ENCODE measurements at places on chromosomes 11 and 22.
A peak's percentile ranks its signal among the peaks of the same experiment; 100 is the strongest.

- DNase-seq = no peak
Observed at GRCh38 chr11:111733016-111733415, 33.2 kb downstream of the PPP2R1B start.

GRCh38 chr11:76978239-76978638, 56.0 kb upstream of the B3GNT6 start:
- DNase-seq = no peak

GRCh38 chr11:91081440-91082043, 858.7 kb upstream of the CHORDC1 start:
- DNase-seq = no peak

DNA sequence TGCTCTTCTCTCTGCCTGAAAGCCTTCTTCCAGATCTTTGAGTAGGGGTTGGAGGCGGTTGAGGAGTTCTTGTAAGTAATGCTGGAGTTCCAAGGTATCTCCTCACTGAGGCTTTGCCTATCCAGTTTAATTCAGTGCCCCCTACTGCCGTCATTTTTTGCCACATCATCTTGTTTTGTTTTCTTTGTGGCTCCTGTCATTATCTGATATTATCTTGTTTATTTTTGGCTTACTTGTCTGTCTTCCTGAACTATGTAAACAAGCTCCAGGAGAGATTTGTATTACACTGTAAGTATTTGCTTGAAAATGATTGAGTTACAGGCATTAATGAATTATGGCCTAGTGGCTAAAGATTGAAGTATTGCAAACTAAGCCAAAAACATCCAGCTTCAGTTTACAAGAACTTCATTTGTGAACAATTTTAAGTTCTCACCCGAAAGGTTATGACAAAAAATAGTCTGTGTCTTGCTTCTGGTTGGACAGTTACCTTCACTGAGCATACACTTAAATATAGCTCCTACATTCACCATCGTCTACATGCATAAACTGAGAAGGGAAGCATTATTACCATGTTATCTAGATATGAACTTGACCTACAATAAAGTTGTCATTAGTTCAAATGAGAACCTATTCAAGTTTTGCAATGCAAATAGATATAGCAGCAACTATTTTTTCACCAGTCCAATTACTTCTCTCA, 154.8 kb downstream of the ARHGAP42 start:
- DNase-seq = no peak

DNA sequence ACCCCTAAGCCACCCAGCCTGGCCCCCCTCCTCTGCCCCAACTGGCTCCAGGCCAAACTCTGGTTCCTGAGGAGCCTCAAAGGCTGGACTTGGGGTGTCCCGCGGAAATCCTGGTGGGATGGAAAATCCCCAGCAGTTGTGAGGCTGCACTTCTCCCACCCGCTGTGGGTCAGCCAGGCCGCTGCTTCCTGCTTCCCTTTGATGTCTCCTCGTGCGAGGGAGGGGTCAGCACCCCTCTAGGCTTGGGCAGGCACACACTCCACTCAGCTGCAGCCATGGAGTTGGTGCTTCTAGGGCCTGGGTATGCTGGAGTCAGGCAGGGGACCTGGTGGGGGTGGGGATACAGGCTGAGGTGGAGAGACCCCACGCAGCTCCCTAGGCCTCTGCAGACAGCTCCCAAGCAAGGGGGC, 12.0 kb downstream of the KCNQ1OT1 start:
- DNase-seq = no peak

DNA sequence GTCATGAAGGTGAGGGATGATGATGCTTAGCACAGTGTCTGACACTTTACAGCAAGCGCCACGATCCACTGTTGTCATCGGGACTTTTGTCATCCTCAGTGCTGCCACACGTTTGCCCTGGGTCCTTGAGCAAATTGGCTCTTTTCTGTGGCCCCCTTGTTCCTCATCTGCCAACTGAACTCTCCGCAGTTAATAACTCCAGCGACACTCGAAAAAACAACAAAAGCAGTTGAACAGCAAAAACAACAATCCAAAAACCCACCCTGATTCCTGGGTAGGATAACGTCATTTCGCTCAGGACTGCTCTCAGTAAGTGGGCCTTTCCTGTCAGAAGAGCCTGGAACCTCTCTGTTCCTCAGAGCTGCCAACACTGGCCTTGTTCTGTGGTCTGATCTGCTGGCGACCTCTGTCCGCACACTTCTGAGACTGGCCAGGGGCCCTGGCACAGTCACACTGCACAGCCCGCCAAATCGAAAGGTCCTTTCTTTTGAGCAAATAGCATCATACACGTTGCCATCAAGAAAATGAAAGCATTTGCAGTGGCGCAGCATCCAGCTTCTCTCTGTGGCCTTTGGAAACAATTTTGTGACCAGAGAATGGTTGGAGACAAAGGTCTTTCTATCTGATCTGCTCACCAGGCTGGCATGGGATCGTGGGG, 79.9 kb upstream of the SYT13 start:
- DNase-seq = no peak

- no peak for DNase-seq
Observed at GRCh38 chr11:97461044-97461880, 1071.4 kb downstream of the JRKL start.

- no peak for DNase-seq
Observed at GRCh38 chr11:45649544-45650165, 15.8 kb downstream of the CHST1 start.

DNA sequence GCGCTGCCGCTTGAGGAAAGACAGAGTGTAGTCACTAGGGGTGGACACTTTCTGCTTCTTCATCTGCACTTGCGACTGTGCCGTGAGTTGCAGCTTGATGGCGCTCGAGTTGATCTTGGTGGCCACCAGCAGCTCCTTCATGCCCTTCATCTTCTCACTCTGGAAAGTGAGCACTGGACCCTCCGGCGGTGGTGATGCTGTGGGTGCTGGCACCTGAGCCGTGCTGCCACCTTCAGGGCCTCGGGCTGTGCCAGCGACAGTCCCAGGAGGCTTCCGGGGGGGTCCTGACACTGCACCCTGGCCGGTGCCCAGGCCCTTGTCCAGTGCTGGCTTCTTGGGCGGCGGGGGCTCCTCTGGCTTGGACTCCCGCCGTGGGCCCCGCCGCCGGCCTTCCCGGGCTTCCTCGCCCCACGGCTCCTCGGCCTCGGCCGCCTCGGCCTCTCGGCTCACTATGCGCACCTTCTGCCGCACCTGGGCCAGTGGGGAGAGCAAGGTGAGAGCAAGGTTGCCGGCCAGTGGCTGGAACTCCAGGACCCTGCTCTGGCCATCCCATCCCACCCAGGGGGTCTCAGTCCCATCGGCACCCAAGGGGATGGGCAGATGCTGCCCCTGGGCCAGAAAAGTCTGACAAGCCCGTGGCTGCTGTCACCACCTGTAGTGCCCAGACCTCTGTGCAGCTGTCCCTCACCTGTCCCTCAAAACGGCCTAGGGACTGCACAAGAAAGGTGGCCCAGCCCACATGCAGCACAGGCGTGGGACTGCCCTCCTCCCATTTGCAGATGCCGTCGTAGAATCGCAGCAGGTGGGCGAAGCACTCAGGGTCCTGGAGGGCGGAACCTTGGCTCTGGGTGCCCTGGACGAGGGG, 1.6 kb upstream of the MAP4K2 start:
- no peak for DNase-seq

DNA sequence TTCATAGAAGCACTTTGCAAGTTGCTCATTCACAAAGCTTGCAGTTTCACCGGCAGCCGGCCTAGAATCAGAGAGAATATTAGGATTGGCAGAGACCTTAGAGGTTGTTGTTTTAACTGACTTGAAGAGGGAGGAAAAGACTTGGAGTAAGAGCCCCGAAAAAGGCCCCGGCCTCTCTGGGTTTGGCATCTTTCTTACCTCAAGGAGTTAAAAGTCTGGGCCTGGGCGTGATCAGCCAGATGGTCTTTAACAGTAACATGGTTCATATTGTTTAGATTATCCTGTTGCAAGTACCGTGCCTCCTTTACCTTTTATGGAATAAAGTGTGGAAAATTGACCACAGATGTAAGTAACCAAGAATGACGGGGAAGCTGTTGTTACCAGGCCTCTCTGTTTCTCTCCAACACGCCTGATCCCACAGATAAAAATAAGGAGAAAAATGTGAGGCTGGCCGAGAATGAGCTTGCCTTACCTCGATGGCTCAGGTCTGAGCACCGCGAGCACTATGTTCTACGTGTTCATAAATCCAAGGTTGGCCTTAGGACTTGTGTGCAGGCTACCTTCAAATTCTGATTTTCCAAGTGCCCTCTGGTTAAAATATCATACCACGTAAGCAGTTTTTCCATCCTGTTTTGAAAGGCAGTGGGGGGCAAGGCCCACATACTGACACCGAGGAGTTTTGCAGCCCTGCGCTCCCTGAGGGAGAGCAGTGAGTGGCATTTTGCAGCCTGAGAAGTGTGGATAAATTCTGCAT, 56.4 kb downstream of the PARVA start:
- DNase-seq = no peak

- DNase-seq = no peak
Observed at GRCh38 chr22:38172832-38173640, 8.6 kb downstream of the PLA2G6 start.

GRCh38 chr22:28002181-28002700, 83.2 kb upstream of the PITPNB start:
- no peak for DNase-seq

- DNase-seq = no peak
Observed at GRCh38 chr11:71976551-71976950, 22.2 kb upstream of the IL18BP start.

DNA sequence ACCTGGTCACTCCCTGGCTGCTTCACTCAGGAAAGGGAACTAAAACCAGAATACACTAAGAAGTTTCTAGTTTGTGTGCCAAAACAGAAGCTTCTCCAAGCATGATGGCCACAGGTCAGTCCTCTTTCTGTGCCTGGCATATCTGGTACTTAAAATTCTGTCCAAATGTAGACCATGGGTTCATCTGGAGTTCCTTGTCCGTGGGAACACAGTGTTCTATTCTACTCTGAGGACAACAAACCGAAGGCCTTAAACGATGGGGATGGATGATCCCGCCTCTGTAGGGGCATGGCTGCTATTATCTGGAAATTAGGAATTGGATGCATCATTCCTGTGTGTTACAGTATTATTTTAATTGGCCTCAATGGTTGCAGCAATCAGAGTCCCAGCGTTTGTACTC, 6.1 kb upstream of the DLAT start:
- DNase-seq = no peak

DNA sequence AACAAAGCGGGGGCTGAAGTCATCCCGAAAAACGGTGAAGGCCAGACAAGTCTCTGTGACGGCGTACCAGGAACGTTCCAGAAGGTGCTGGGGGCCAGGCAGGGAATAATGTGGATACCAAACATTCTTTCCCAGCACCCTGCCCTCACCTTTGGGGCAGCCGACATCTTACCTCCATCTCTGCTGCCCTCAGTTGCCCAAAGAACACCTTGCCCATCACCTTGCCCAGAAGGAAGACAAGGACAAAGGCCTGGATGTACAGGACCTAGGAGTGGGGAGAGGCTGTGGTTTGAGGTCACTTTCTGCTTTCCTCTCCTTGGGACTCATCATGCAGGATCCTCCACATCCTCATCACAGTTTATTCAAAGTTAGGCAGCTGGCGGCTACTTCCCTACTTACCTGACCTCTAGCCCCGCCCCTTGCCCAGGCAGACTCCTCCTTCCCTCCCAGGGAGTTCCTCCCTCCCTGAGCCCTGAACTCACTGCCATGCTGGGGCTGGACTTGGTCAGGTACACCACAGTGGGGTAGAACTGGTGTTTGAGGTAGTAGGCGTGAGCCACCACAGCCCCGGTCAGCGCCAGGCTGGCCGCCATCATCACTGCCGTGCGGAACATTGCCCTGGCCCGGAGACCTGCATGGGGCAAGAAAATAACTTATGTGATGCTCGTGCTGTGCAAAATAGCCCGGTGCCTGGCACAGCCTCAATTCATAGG, 1.2 kb downstream of the SYVN1 start:
- no peak for DNase-seq

- DNase-seq = no peak
Observed at GRCh38 chr11:44542372-44542771, 23.1 kb upstream of the CD82 start.

DNA sequence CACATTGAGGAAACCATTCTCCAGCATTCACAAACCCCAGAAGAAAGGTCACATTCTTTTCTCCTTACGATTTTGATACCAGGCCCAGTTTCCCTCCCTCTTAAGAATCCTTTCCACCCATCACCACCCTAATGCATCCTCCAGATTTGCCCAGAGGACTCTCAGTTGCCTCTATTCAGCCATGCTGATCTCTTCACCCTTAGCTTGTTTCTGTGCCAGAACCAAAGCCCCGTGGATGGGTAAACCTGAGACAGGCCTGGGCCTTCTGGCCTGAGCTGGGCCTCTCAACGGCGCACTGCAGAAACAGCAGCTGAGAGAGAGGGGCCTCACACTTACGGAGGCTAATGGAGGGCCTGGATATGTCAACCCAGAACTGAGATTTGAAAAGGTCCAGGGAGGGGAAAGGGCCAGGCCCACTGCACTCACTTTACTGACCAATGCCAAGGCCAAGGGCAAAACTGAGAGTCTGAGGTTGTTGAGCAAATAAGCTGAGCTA, 32.2 kb upstream of the OAF start:
- no peak for DNase-seq

DNA sequence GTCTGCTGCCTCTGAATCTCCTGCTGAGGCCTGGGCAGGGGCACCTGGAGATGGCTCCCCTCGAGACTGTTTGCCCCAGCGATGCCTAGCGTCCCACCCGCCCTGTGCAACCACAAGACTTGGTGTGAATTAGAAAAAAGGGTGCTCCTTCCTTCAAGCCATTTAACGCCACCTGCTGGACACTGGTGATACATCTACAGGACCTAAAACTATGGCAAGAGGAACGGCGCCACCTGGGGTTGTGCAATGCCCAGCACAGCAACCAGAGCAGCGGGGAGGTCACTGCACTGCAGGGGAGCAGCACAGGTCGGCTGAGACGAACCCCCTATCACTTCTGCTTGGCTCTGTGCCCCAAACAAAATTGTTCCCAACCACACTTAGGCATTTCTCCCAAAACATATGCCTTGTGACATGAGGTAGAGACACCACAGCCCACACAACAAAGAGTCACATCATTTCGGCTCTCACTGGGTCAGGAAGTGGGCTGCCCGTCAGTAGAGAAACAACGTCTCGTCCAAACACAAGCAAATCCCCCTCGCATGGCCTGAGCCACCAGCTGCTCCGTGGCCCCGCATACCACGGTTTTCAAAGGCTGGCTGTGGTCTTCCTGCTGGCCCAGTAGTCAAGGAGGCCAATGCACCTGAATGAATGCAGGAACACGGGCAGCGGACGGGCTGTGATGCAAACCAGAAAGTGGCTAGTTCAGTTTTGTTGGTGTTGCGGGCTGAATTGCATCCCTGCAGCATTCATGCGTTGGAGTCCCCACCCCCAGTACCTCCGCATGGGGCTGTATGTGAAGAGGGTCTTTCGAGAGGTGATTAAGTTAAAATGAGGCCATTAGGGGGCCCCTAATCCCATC, 171.9 kb downstream of the SHANK2 start:
- peak; percentile 29 for DNase-seq

DNA sequence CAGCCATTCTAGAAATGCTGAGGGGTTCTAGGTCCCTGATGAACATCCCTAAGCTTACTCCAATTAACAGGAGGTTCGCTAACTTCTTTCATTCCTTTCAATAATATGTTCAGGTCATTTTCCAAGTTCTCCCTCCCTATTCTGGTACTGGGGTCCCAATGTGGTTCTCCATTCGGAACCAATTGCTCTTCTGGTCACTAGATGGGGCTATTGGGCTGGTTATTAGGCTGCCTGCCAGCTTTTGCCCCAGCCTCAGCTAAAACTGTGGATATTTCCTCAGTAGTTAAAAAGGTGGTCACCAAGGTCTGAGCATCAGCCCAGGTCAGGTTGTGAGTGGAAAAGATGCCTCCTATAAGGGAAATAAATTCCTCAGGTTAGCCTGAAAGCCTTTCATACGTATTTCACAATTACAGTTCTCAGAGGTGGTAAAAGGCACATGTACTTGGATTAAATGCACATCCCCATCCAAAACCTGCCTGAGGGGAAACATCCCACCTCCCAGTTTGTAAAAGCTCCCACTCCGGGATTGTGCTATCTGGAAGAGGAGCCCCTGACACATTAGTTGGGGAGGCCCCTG, 161.1 kb upstream of the CCDC179 start:
- no peak for DNase-seq

Measured in stimulated activated CD4-positive, alpha-beta T cell treated with anti-CD3 and anti-CD28 coated beads, Interleukin-12 subunit alpha, Interleukin-12 subunit beta, amount 100 ng/mL, for 48 hours (primary cell).